Left colon (tissue), 2 donors: ENCODE measurements at places on chromosomes 11 and 22. TPM values are rescaled to one million over a fixed set of nuclear protein-coding genes. Genes with fewer than 3 reads are reported as not detected.
A peak's percentile ranks its signal among the peaks of the same experiment; 100 is the strongest.

GRCh38 chr11:111729831-111730311, 36.3 kb downstream of the PPP2R1B start:
- no peak for DNase-seq

KCNE3 gene
- 18.8 TPM for total RNA-seq

- no peak for DNase-seq
Observed at GRCh38 chr11:83220260-83220659, 26.7 kb downstream of the ANKRD42 start.

GRCh38 chr11:62889484-62890437, 9.1 kb downstream of the SLC3A2 start:
- DNase-seq = peak; percentile 70

TEX12 gene
- total RNA-seq = 0.39 TPM

GRCh38 chr11:127632976-127633680, 632.6 kb upstream of the KIRREL3 start:
- no peak for DNase-seq

RASSF10 gene
- total RNA-seq = 1.0 TPM

DNA sequence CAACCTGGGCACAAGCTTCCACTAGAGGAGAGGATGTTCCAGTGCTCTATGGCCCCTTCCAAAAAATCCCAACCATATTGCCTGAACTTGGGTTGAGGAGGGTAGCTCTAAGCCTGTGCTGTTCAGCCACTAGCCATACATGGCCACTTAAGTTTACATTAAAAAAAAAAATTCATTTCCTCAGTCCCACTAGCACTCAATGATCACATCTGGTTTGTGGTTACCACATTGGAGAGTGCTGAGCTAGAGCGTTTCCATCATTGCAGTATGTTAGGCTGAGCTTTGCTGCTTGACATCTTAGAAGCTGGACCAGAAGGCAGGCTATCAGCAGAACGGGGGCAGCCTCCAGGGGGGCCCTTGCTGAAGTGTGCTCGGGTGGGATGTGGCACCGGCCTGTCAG, 43.5 kb upstream of the CYP2D6 start:
- DNase-seq = no peak

KIAA0930 gene
- 36.0 TPM for total RNA-seq

GRCh38 chr22:38614332-38615063, 41.7 kb downstream of the FAM227A start:
- DNase-seq = no peak

- no peak for DNase-seq
Observed at GRCh38 chr22:39216143-39216490, 28.7 kb downstream of the PDGFB start.

C11orf86 gene
- 24.5 TPM for total RNA-seq
